ENCODE measurements at places on chromosomes 3 and 15. TPM values are rescaled to one million over a fixed set of nuclear protein-coding genes. Genes with fewer than 3 reads are reported as not detected.

GRCh38 chr3:119834754-119835370 is 53.0 kb downstream of the NR1I2 start:
- H3K4me3 ChIP-seq, result no peak overlapping the region
- no peak overlapping the region for H3K27ac ChIP-seq
- H3K4me1 ChIP-seq, result no peaks in the 10 kb centered on the region
- no peak for DNase-seq

GRCh38 chr15:48031973-48032372 is 88.8 kb upstream of the SLC24A5 start:
- no peaks in the 10 kb centered on the region for H3K27me3 ChIP-seq
- no peak overlapping the region for H3K4me3 ChIP-seq
- DNase-seq, result no peak
- no peaks in the 10 kb centered on the region for H3K4me1 ChIP-seq

GRCh38 chr3:171956181-171956683 is 83.1 kb upstream of the FNDC3B start:
- no peak for DNase-seq
- no peaks in the 10 kb centered on the region for H3K27me3 ChIP-seq
- no peak overlapping the region for H3K4me3 ChIP-seq
- H3K4me1 ChIP-seq, result no peaks in the 10 kb centered on the region
- H3K27ac ChIP-seq, result no peak overlapping the region
- H3K36me3 ChIP-seq, result no peaks in the 10 kb centered on the region

GRCh38 chr3:195897081-195897852 is 11.1 kb downstream of the TNK2 start:
- peak; percentile 64 for DNase-seq
- H3K36me3 ChIP-seq, result no peaks in the 10 kb centered on the region
- H3K27ac ChIP-seq, result peak overlapping the region; percentile 94
- no peaks in the 10 kb centered on the region for H3K27me3 ChIP-seq
- no peak overlapping the region for H3K4me3 ChIP-seq

- no peak for DNase-seq
- H3K4me1 ChIP-seq, result no peaks in the 10 kb centered on the region
- H3K27ac ChIP-seq, result no peak overlapping the region
- H3K4me3 ChIP-seq, result no peak overlapping the region
Measured at GRCh38 chr3:133670525-133670995, 8.8 kb upstream of the TOPBP1 start.

DNA sequence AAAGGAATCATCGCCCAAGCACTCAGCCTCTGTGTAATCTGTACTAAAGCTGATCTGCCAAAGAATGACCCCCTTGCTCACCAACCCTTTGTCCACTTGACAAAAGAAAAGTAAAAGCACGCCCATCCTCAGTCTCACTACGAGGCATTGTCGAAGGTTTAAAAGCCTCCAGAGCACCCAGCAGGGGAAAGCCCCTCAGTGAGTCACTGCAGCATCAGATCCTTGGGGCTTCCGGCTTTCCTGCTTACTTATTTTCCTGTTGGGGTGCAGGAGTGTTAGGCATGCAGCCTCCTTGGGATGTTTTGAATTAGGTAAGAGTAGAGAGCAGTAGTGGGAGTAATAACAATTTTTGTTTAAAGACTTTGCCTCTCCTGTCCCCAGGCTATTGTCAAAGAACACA is 216.1 kb downstream of the MTHFS start:
- H3K27ac ChIP-seq, result no peak overlapping the region
- H3K4me1 ChIP-seq, result no peaks in the 10 kb centered on the region
- no peaks in the 10 kb centered on the region for H3K36me3 ChIP-seq
- no peak overlapping the region for H3K4me3 ChIP-seq

Gene MELTF
- total RNA-seq, result 18.0 TPM

- no peaks in the 10 kb centered on the region for H3K36me3 ChIP-seq
- no peaks in the 10 kb centered on the region for H3K4me1 ChIP-seq
- H3K27me3 ChIP-seq, result no peaks in the 10 kb centered on the region
- H3K27ac ChIP-seq, result peak overlapping the region; percentile 54
- no peak for DNase-seq
Measured at GRCh38 chr3:196620161-196620604, 19.3 kb upstream of the NRROS start.

Gene HEG1
- 97.0 TPM for total RNA-seq

Gene PLSCR4
- total RNA-seq, result 107 TPM

- peaks cover 5% of the 10 kb centered on the region for H3K4me1 ChIP-seq
- H3K36me3 ChIP-seq, result no peaks in the 10 kb centered on the region
- no peaks in the 10 kb centered on the region for H3K27me3 ChIP-seq
Measured at GRCh38 chr3:119649761-119650160, 10.6 kb downstream of the POPDC2 start.

Gene FRMD5
- 0.37 TPM for total RNA-seq

DNA sequence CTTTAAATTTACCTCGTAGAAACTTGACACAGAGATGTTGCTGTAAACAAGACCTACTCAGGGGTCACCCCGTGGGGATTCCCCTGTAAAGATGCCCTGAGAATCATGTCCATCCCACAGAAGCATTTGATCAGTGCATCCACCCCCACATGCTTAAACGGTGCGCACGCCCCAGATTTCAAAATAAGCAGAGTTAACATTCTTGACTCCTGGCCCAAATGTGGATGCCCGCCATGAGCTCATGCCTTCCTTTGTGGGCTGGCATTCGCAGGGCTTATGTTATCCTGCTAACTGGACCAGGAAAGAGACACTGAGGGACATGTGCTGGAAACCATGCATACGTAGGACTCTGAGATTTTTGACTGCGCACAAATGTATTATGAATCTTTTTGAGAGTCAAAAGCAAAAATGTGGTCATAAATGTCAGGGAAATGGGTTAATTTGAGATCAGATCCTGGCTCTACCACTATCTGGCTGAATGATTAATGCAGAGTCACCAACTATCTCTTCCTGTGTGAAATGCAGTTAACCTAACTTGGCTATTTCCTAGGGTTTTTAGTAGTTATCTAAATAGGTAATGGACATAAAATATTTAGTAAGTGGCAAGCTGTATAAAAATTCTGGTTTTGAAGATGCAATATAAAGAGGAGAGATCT is 9.1 kb upstream of the TP63 start:
- H3K36me3 ChIP-seq, result no peaks in the 10 kb centered on the region
- H3K27me3 ChIP-seq, result no peaks in the 10 kb centered on the region
- no peak overlapping the region for H3K27ac ChIP-seq
- H3K4me3 ChIP-seq, result no peak overlapping the region

- H3K36me3 ChIP-seq, result no peaks in the 10 kb centered on the region
- H3K4me1 ChIP-seq, result no peaks in the 10 kb centered on the region
- no peak overlapping the region for H3K27ac ChIP-seq
Measured at GRCh38 chr15:89841306-89841705, 26.7 kb upstream of the ANPEP start.

- no peak for DNase-seq
- no peaks in the 10 kb centered on the region for H3K4me1 ChIP-seq
- H3K27ac ChIP-seq, result no peak overlapping the region
- H3K27me3 ChIP-seq, result no peaks in the 10 kb centered on the region
Measured at GRCh38 chr15:65547841-65548240, 17.6 kb downstream of the HACD3 start.

DNA sequence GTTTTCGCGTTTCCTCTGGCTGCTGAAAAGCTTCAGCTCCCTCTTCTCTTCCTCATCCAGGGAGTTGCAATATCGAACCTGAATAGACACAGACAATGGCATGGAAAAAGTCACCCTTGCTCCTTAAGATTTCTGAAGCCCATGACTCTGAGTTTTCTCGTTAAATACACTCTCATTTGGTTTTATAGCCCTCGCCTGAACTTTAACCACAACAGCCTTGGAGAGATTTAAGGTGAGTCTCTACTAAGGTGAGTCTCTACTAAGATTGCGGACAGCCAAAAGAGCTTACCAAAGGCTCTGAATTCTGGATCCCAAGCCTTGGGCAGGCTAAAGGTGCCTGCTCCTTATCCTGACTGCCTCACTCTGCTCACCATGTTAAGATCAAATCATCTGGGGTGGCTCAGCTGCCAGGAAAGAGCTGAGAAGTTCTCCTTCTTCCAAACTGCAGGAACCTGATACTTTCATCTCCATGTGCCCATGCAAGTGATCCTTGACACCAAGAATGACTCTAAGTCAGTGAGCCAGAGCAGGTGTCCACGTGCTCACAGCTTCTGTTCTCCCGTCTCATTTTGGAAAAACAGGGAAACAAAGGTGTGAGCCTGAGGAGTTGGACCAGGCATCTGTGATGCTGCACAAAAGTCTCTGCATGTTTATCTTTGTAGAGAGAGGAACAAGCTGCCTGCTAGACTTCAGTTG is 65.1 kb downstream of the PRICKLE2 start:
- H3K27me3 ChIP-seq, result no peaks in the 10 kb centered on the region
- peaks cover 9% of the 10 kb centered on the region for H3K4me1 ChIP-seq
- no peak for DNase-seq

Gene DAZL
- total RNA-seq, result not detected

Gene LYZL4
- not detected for total RNA-seq

DNA sequence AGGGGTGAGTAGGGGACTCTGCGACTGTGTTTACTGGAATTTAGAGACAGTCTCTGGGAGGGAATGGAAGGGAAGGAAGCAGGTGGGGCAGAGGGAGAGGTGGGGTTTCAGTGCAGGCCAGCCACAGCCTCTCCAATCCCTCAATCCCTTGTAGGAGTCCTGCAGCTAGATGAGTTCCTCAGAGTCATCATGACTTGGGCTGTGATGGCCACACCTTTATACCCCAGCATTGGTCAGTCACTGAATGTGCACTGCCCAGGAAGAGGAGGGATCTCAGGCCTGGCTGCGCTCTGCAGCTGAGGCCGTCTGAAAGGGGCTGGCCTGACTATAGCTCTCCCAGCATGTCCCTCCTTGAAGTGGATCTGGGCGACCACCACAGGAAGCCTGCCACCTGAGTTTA is 67.3 kb upstream of the GLCE start:
- no peaks in the 10 kb centered on the region for H3K36me3 ChIP-seq
- H3K27ac ChIP-seq, result no peak overlapping the region
- no peak overlapping the region for H3K4me3 ChIP-seq
- H3K4me1 ChIP-seq, result no peaks in the 10 kb centered on the region

DNA sequence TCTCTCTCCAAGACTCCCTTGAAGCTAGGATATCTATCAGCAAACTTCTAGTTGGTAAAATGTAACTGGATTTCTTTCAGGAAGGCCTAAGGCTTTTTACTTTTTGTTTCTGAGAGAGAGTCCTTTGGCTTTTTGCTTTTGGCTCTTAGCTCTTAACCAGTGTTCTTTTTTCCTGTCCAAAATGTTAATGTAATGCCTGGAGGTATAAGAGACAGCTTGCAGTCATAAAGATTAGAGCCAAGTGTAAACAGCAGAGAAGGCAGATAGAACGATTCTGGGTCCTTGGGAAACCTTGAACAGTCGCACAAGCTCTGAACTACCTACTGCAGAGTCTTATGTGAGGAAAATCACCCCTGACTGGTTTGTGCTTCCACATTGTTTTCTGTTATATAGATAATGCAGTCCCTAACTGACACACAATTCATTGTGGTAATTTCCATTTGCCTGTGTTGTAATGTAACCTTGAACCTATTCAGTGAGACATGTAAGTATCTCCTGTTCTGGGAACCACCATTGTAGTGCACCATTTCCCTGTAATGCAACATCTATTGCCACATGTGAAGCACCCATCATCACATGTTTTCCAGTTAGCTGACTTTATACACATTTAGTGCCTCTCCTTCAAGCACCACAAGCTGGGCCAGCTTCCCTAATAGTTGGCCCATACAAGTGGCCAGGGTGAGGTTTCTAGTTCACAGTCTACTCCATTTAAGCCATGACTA is 1311.9 kb downstream of the ROBO1 start:
- no peak for DNase-seq
- no peaks in the 10 kb centered on the region for H3K4me1 ChIP-seq

- no peaks in the 10 kb centered on the region for H3K36me3 ChIP-seq
- H3K27ac ChIP-seq, result no peak overlapping the region
- H3K4me1 ChIP-seq, result no peaks in the 10 kb centered on the region
- no peak overlapping the region for H3K4me3 ChIP-seq
- DNase-seq, result no peak
Measured at GRCh38 chr3:70065696-70066253, 66.2 kb downstream of the SAMMSON start.
